ENCODE measurements at places on chromosomes 11 and 22.

DNA sequence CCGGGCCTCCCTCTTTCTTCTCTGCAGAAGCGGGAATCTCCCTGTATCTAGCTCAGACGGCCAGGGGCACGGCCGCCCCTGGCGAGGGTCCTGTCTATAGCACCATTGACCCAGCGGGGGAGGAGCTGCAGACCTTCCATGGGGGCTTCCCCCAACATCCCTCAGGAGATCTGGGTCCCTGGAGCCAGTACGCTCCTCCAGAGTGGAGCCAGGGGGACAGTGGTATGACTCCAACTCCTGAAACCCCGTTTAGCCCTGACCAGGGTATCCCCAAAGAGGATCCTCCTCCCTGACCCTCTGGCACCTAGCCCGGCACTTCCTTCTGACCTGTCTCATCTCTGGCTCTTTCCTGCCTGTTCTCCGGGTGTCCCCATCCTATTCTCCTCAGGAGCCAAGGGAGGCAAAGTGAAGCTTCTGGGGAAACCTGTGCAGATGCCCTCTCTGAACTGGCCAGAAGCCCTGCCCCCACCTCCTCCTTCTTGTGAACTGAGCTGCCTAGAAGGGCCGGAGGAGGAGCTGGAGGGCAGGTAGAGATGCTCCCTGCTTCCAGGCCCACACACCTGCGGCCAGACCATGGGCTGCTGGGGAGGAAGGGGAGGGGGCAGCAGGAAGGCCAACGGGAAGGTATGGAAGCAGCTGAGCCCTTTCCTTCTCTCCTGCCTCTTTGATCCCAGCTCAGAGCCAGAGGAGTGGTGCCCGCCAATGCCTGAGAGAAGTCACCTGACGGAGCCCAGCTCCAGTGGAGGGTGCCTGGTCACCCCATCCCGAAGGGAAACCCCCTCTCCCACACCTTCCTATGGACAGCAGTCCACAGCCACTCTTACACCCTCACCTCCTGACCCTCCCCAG is 12.9 kb downstream of the ROBO3 start:
- DNase-seq, result no peak

DNA sequence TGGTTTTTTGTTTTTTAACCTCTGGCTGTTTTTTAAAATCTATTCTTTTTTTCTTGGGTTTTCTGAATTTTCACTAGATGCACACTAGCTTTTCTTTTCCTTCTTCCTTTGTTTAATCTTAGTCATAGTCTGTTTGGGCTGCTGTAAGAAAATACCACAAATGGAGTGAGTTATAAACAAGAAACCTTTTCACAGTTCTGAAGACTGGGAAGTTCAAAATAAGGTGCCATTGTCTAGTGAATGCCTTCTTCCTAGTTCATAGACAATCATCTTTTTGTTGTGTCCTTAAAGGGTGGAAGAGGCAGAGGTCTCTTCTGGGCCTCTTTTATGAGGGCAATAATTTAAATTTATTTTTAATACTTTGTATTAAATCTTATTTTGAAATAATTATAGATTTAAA is 532.9 kb upstream of the ANO5 start:
- no peak for DNase-seq

DNA sequence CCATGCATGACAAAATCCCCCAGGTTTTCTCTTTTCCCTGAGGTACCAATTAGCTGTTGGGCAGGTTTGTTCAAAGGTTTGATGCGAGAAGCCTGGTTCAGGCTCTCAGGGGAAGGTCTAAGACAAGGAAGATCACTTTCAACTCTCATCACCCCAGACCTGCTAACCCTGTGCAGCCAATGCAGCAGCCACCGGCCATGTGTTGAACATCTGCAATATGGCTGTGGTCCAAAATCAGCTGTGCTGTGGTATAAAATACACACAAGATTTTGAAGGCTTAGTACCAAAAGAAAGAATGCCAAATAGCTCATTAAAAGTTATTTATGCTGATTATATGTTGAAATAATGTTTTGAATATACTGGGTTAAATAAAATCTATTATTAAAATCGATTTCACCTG is 58.5 kb downstream of the SMCO4 start:
- no peak for DNase-seq

DNA sequence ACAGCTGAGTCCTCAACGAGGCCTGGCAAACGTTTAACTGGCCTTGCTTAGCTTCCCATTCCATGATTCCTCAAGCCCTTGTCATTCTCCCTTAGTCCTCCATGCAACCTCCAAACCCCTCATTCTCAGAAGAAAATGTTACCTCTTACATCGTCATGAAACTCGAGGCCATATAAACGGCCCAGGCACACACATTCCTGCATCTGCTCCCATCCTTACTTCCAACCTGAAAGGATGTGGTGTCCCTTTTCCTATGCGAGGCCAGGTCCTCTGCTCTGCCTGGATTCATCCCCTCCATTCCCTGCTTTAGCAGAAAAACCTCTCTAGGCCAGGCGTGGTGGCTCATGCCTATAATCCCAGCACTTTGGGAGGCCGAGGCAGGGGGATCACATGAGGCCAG is 9.0 kb downstream of the MPZL3 start:
- no peak for DNase-seq

GRCh38 chr11:7079545-7080135 is 9.2 kb upstream of the RBMXL2 start:
- no peak for DNase-seq

DNA sequence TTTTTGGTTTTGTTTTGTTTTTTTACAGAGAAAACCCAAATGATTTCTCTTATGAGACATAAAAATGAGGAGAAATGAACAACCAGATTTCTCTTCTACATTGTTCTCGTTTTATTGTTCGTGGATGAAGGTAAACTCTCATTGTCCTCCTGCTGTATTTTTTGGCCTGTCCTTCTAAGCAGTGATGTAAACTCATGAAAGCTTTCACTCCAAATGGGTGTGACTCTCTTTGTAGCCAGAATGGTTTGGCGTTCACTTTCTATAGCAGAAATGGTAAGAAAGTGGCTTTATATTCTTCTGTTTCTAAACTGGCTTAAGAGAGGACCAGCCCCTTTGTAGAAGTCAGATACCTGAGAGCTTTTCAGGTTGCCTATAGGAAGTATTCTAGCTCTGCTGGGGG is 15.5 kb upstream of the BMAL1 start:
- no peak for DNase-seq

DNA sequence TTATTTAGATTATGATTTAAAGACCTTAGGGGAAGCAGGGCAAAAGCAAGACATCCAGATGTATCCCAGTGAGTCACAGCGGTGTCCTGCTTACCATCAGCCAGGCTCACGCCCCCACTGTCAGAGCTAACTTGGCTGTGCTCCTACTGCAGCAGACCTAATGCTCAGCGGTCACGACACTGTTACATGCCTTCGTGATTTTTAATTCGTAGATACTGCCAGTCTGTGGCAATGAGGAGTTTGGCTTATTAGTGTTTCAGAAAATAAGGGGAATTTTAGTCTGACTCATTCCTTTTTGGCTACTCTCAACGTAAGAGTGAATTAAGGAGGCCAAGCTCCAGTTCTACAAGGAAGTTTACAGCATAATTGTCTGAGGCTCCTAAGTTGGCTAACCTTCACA is 22.7 kb downstream of the EFCAB6 start:
- DNase-seq, result no peak

- no peak for DNase-seq
Measured at GRCh38 chr11:117544130-117544800, 216.6 kb downstream of the CEP164 start.

DNA sequence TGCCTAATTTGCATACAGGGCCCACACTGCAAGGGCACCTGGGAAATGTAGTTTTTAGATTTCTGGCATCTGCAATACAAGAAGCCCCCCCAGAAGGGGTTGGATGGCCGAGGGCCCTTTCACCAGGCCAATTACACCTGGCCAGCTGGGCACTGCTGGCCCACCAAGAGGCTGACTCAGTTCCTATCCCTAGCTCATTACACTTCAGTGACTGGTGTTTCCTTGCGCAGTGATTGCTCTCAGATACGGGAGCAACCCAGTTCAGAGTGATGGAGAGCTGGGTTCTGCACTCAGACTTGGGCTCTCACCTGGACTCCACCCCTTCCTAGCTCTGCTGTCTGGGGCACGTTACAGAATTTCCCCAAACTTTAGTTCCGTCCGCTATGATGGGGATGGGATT is 81.1 kb upstream of the SHANK2 start:
- no peak for DNase-seq

- DNase-seq, result no peak
Measured at GRCh38 chr22:20646415-20646814, 127.5 kb upstream of the SERPIND1 start.

DNA sequence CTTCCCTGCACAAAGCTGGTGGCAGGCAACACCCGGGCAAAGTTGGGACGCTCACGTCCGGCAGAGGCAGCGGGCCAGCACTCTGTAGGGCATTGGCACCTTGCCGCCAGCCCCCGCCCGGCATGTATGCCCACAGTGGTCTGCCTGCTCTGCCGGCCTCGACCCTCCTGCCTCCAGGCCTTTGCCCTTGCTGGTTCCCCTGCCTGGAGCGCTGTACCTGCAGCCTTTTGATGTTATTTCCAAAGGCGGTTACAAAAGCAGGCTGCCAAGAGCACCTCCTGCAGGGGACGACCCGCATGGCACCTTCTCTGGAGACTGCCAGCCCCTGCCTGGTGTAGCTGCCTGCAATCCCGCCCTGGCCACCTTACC is 56.5 kb upstream of the SHISAL1 start:
- DNase-seq, result no peak

DNA sequence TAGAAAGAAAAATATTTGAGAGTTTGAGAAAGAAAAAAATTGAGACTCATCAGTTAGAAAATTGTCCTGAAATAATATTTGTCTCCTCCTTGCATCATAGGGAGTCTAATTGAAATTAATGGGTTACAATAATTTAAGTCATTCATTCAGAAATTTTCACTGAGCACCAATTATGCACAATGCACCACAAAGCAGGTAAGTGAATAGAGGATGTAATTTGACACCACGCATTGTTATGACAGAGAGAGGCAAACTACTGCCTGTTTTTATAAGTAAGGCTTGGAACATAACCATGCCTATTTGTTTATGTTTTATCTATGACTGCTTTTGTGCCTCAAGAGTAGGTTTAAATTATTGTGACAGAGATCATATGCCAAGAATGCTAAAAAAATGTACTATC is 537.9 kb upstream of the FAT3 start:
- no peak for DNase-seq

DNA sequence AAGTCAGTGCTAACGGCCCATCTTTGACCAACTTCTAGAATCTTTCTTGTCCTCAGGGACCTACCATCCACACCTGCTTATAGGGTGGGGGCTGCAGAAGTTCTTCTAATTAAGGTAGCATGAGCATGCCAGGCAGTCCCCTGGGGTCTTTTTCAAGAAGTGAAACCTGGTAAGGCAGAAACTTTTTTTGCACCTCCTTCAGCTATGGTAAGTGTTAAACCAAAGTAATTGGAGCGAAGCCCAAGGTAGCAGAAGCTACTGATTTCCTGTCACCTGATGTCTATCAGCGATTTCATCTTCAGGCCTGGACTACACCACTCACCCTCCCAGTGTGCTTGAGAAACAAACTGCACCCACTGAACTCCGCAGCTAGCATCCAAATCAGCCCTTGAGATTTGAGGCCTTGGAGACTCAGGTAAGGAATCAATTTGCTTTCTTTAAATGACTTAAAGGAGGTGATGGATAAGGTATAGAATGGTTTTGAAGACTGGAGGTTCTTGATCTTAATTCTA is at the start of gene MS4A1:
Gene MS4A1, plus strand, starts transcription at position 317 of the 512 bp plus-strand sequence. CDS start 6,528 bp downstream, outside the sequence.
- DNase-seq, result no peak

All from stimulated activated CD8-positive, alpha-beta memory T cell treated with anti-CD3 and anti-CD28 coated beads, Interleukin-15, amount 100 ng/mL, for 1 hour (primary cell).